Stimulated activated CD4-positive, alpha-beta T cell treated with anti-CD3 and anti-CD28 coated beads, TNF-alpha, amount 100 ng/mL, for 24 hours (primary cell): ENCODE measurements at places on chromosomes 11 and 22.

GRCh38 chr11:11189506-11189905 is 163.5 kb downstream of the CSNK2A3 start:
- no peak for DNase-seq

GRCh38 chr11:76067099-76067498 is 139.2 kb downstream of the WNT11 start:
- no peak for DNase-seq

DNA sequence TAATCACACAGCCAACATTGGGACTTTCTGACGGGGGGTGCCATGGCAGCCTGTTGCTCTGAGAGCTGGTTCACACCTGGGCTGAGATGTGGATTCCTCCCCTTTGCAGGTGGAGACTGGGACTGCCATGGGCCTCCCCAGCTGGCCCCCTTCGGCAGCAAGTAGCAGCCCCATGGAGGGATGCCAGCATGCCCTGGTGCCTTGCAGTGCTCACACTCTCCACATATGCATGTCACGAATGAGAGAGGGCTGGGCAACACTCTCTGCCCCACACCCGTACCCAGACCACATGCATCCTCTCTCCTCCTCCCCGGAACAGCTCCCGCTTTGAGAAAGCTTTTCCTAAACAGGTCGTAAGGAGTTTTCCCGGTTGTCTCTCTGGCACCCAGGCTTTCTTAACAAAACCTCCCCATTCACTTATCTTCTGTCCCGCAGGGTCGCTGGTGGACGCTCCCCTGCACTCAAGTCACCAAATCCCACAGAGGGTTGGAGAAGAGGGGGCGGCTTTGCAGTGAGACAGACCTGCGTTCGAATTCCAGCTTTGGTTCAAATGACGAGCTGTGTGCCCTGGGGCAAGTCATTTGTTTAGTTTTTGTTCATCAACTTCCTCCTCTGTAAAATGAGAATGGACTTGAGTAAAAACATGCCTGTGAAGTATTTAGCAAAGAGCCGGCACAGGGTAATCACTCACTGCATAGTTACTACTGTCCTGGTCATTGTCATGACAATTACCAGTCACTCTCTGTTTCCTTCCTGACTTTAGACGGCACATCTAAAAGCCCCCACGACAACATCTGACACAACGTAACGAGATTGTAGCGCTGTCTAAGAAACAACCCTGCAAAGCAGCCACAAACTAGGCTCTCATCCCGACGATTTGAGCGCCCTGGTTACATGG is 231.3 kb upstream of the B3GAT1 start:
- DNase-seq = no peak

GRCh38 chr22:25582946-25583345 is 18.5 kb downstream of the GRK3 start:
- DNase-seq = no peak

DNA sequence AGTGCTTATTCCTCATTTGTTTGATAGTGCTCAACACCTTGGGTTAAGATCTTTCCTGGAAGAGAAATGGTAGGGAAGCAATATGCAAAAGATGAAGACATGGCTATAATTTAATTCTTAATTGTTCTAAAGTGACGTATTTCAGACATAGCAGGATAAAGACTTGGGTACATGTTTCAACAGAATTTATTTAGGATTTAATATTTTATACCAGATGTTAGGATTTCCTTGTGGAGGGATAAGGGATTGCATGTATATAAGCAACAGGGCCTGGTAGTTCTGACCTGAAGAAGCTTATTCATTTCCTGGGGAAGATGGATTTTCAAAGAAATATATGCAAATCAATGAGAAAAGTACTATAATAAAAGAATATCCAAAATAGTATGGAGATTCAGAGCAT is 163.8 kb downstream of the FAT3 start:
- DNase-seq = no peak

DNA sequence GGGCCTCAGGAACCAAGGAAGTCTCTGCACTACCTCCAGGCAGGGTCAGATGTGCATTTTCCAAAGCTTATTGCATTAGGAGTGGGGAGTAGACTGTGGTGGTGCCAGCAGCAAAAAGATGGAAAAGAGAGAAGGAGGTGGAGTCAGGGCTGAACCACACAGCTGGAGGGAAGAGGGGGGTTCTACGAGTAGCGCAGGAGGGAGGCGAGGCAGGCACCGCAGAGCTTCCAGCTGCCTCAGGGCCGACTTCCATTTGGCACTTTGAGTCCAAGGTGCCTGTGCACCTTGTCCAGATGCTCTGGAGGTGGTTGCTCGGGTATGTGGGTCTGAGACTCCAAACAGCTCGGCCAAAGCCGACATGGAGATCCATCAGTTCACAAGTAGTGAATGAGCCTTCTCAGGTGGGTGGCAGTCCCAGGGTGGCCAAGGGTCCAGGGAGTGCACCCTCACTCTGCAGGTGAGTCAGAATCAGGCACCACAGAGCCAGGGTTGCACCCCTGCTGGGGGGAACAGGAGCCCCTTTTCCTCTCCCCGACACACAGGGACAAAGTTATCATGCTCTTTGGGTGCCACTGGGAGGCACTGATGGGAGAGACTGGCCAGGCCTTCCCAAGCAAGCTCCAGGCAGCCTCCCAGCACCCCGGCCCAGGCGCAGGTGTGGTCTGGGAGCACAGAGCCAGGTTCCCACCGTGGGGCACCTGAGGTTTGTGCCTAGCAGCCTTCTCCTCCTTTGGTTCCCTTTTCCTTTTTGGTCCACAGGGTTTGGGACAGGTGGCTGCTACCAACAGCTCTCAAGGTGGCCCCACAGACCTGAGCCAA is 30.2 kb downstream of the GGT5 start:
- no peak for DNase-seq

- DNase-seq = no peak
These were observed 16.7 kb downstream of the TP53AIP1 start for GRCh38 chr11:128926000-128926399.

DNA sequence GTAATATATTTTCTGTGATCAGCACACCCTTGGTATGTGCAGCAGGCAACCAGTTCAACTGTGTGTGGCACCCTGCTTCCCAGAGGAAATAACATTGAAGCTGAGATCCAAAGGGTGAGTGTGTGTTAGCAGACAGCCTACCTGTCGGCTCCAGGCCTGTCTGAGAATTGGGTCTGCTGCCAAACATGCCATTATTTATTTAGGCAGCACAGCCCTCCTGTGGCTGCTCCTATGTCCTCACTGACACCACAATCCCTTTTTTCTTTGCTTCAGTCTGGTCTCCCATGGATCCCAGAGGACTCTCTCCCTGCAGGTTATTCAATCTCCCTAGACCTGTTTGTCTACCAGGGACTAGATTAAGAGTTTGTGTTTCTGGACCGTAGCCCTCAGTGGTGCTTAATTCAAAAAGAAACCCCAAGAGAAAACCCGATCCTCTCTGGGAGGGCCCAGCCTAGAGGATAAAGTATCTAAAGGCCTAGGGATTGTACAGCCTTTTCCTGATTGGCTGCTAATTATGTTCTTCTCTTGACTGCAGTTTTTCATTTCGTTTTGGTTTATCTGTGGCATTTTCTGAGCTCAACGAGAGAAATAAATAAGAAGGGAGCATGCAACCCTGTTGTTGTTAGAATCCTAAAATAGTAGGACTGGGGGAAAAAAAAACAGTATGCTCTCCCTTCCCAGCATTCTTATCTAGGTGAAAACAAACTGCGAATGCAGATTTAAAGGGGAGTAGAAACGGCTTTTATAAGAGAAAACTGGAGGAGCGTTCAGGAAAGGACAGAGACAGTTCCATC is 24.1 kb downstream of the KCNE3 start:
- no peak for DNase-seq

DNA sequence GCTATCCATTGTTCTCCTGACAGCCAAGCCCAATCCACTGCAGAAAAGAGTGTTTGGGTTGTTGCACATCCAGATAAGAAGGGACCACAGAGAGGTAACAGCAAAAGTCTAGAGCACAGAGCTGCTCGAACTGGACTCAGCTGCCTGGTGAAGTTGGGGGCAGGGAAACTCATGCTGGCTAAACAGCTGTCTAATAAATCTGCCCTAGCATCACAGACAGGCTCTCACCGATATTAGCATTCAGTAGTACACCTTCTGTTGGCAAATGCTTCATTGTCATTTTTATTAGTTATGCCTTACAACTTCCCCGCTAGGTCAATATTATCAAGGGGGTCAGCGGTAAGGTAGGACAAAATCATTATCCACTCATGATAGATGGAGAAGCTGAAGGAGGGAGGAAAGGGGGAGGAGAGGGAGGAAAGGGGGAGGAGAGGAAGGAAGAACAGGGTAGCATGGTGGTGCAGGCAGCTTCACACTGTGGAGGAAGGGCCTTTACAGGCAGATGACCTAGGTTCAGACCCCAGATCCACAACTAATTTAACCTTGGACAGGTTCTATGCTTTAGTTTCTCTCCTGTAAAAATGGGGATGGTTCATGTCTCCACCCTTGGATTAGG is 102.7 kb downstream of the LARGE1 start:
- no peak for DNase-seq

- no peak for DNase-seq
These were observed 1074.9 kb downstream of the FAM181B start for GRCh38 chr11:81658722-81659121.
